ENCODE measurements at places on chromosomes 4 and X.

DNA sequence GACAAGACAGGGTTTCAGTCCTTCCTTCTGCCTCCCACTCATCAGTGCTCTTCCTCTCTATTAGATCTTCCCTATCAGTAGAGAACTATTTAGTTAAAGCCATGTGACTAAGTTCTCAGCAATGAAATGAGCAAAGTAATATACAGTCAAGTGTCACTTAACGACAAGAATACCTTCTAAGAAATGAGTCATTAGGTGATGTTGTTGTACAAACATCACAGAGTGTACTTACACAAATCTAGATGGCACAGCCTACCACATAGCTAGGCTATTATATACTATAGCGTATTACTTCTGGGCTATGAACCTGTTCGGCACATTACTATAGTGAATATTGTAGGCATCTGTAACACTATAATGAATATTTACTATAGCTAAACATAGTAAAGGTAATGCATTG, 71.3 kb downstream of the POU4F2 start:
- no peak for DNase-seq

DNA sequence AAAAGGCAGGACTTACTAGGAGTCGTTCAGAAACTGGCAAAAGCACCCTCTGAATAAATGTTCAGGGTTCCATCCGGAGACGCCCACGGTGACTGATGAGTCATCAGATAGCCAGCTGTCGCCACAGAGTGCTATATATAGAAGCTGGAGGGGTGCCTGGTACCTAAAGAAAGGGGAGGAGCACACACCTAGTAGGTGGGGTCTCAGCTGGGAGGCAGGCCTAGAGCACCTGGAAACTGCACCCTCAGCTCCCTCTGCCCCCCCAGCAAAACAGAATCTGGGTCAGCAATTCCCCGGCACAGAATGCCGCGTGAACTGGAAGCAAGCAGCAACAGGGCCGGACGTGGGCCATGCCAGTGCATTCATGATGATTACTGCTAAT, 242.0 kb downstream of the BCOR start:
- DNase-seq, result no peak

DNA sequence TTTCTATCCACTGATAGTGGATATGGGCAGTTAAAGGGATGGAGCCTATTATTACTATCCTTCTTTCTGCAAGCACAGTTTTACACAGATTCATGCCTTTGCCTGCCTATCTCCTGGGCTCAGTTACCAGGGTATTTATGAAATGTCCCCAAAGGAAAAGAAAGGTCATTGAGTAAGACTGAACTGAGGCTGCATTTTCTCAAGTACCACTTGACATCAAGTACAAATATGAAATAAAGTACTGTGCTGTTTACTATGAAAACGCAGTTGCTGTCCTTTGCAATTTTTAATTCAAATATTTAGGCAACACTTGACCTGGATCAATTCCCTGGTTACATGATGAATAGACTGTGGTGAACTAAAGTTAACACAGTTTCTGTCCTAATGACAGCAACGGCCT, 23.5 kb upstream of the SPANXN4 start:
- DNase-seq, result no peak

- no peak for DNase-seq
Observed at GRCh38 chr4:98352396-98352795, 91.2 kb downstream of the RAP1GDS1 start.

DNA sequence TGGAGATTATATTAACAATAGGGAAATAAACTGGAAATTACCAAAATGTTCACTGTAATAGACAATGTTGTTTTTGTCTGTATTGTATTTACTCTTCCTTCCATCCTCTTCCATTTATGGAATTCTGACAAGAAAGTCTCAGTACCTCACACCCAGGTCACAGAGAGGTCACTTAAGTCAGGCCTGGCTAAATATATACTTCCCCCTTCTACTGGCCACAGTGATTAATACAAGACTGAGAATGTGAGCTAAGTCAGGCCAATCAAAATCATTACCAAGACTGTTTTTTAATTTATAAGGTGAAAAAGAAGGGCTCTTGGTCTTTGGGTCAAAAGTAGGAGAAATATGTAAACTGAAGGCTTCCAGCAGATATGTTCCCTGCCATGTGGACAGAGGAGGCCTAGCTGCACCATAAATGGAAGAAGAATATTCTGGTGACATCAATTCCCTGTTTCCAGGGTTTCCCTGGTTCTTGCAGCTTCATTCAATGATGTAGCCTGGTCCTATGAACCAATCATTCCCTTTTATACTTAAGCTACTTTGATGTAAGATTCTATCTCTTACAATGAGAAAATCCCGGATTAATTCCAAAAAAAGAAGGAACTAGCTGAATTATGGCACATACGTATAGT, 64.3 kb downstream of the LRBA start:
- DNase-seq, result peak; percentile 28

GRCh38 chr4:86330961-86331742, 28.7 kb downstream of the MAPK10 start:
- DNase-seq, result no peak

DNA sequence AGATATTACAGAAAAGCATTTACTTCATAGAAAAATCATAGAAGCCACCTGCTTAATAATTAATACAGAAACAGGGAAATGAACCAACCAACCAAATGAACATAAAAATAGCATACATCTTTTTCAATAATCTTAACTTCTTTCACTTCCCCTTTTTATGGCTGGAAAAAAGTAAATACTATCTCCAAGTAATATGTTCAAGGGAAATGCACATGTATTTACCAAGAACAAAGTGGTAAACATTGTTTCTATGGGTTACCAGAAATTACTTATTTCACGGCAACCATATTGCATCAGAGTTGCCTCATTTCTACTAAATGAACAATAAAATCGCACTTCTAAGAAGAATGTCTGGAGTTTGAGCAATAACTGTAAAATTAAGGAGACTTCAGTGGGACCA, 321.3 kb downstream of the TMA16 start:
- no peak for DNase-seq

GRCh38 chr4:34800953-34801352, 1443.4 kb downstream of the ARAP2 start:
- DNase-seq, result no peak

- DNase-seq, result peak; percentile 9
Observed at GRCh38 chr4:108943976-108944591, 181.2 kb upstream of the ETNPPL start.

- no peak for DNase-seq
Observed at GRCh38 chr4:76639288-76639687, 204.3 kb downstream of the SHROOM3 start.

DNA sequence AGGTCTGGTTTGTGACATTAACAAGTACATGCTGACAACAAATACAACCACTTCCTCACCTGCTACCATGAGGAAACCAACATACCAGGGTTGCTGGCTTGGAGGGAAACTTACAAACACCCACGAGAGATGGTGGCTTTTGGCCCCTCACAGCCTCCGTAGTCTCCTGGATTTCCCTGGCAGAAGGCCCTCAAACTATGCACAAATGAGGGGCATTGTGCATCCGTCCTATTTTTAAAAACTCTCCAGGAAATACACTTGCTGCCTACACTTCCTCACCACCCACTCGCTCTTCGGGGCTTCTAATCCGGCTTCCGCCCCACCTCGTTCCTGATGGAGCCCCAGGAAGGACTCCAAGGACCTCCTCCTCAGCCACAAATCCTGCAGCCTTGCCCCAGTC, 355.0 kb upstream of the GATB start:
- DNase-seq, result no peak

GRCh38 chrX:20727447-20727846, 460.7 kb upstream of the RPS6KA3 start:
- DNase-seq, result no peak

GRCh38 chrX:35829501-35829900, 31.4 kb downstream of the MAGEB16 start:
- DNase-seq, result no peak

DNA sequence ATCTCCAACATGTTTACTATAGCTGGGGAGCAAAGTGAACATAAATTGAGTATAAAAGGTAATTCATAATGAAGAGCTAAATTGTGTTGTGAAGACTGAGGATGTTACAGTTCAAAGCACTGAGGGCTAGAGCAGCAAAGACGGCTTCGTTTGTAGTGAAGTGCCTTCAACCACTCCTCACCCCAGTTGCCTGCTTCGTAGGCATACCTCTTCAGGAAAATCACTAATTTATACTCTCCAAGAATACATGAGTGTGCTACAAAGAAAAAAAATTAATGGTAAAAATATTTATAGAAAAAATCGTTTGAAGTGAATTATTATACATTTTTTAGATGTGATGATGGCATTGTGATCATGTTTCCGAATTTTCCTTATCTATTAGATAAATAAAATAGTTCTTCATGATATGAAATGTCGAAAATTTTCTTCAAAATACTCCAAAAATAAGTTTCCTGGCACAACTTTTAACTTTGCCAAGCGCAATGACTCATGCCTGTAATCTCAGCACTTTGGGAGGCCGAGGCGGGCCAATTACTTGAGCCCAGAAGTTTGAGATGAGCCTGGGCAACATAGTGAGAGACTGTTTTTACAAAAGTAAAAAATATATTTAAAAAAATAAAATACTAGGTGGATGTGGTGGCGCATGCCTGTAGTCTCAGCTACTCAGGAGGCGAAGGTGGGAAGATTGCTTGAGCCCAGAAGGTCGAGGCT, 41.6 kb downstream of the ZFP42 start:
- no peak for DNase-seq

GRCh38 chrX:1380672-1381233, 11.2 kb downstream of the SLC25A6 start:
- no peak for DNase-seq

DNA sequence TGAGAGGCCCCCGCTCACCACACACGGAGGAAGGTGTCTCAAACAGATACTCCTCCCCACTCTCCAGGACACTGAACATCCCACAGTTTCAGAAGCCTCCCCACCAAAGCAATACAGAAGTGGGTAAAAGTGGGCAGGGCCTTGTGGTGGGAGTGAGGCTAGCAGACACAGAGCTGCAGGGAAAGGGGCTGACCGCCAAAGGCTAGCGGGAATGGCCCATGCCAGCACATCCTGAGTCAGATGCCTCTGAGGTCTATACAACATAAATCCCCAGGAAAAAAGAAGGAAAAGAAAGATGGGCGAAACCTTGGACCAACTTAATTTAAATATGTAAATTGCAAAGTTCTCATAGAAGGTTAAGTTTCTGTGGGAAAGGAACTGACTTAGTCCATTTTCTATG, 21.9 kb upstream of the ARHGAP10 start:
- DNase-seq, result peak; percentile 44

DNA sequence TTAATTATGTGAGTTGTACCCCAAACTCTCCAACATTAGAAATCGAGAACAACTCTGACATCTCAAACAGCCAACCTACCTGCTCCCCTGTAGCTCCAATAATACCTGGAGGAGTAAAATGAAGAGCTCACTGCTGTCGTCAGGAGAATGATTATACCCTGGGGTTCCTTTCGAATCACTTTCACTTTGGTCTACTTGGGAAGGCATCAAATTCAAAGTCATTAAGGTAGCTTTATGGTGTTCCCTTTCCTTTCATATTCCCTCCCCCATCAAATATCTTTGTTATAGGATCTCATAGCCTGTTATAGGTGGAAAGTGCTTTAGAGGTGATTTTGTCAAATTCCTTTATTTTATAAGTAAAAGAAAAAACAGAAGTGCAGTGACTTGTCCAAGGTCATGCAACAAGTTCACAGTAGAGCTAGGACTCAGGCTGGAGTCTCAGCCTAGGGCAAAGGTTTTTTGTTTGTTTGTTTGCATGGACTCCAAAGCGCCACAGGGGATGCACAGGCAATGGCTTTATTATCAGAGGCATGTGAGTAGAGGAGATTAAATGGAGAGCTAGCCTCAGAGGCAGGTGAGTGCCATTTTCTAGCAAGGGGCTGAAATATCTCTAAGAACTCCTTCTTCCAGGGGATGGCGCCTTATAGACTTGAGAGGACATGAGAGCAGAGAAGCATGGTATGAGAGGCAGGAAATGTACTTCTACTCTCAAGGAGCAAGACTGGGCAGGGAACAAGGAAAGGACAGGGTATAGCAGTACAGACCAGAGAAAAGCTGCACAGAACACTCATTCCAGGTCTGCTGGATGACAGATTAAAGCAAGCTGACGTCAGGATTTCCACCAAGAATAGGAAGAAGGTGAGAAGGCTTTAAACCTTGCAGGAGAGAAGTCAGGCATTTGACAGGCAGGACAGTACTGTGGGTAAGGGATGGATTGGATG, 262.1 kb upstream of the GPC4 start:
- DNase-seq, result no peak

DNA sequence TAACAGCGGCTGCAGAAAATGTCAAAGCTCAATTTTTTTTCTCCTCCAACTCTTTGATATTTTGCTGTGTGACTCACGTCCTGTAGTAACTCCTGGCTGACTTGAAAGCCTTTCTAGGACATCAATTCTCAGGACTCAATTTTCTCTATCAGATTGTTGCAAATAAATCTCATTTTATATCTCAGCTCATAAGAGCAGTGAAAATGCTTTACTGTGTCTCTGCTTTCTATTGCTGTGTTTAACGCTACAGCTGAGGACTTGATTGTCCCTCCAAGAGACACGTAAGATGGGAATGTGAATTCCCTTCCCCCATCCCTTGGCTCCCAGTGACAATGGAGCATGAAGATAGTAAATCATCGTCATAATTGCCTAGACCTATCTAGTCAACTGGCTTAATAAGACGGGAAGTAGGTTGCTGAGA, 20.5 kb upstream of the CBR4 start:
- DNase-seq, result peak; percentile 51

- DNase-seq, result no peak
Observed at GRCh38 chrX:130805903-130806302, 97.1 kb downstream of the ENOX2 start.

GRCh38 chr4:120557372-120557771, 365.2 kb downstream of the PRDM5 start:
- peak; percentile 58 for DNase-seq

GRCh38 chr4:27123123-27123768, 262.6 kb downstream of the STIM2 start:
- DNase-seq, result no peak

GRCh38 chr4:75002381-75002780, 69.5 kb downstream of the PARM1 start:
- DNase-seq, result peak; percentile 3

- peak; percentile 18 for DNase-seq
Observed at GRCh38 chr4:24229978-24230377, 340.1 kb upstream of the PPARGC1A start.
